NCI-H2171 treated with DMSO at 0.1 percent for 48 hours (cell line): ENCODE measurements at places on chromosomes 6 and 20.

DNA sequence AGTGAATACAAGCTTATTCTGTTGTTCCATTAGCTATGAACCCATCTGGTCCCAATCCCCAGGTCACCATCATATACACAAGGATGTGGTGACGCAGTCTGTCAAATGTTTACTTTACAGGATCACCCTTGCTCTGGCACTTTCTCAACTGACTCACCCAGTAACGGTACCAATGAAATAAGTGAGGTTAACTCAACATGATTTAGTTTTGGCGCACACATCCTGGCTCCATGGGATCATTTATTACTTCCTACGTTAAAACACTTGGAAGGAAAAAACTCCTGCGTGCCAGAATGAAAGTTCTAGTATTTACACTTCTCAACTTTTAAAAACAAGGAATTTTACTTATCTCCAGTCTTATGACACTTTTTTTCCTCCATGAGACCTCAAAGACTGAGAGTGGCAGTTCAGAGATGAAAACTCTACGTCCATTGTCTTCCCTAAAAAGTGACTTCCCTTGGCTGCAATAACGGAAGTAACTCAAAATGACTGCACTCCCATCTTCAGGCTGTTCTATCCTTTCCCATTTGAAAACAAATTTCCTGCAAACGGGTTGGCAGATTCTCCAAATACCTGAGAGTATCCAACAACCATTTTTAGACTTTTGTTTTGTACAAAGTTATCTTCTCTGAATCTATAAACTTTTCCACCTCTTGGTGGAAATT lies 15.9 kb downstream of the AGPAT4 start:
- DNase-seq = peak; percentile 28

DNA sequence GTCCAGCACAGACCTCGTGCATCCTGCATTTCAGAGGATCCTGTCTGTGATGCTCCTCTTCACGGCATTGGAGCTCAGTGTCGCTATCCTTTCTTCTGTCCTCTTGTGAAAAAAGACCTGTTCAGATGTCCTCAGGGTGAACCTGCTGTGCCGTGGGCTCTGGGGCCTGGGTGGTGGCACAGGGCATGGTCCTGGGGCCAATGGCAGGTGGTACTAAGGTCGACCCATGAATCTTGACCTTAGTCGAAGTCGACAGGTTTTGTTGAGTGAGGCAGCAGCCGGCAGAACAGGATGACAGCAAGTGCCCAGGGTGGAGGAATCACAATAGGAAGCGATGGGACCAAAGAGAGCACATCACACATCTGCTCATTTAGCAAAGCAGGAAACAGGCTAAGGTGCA lies 22.0 kb upstream of the MAS1L start:
- no peak for DNase-seq

- no peak for DNase-seq
Measured at GRCh38 chr6:5680095-5680494, 326.6 kb downstream of the NRN1 start.

GRCh38 chr6:169085466-169085865 lies 168.2 kb downstream of the THBS2 start:
- DNase-seq = no peak

DNA sequence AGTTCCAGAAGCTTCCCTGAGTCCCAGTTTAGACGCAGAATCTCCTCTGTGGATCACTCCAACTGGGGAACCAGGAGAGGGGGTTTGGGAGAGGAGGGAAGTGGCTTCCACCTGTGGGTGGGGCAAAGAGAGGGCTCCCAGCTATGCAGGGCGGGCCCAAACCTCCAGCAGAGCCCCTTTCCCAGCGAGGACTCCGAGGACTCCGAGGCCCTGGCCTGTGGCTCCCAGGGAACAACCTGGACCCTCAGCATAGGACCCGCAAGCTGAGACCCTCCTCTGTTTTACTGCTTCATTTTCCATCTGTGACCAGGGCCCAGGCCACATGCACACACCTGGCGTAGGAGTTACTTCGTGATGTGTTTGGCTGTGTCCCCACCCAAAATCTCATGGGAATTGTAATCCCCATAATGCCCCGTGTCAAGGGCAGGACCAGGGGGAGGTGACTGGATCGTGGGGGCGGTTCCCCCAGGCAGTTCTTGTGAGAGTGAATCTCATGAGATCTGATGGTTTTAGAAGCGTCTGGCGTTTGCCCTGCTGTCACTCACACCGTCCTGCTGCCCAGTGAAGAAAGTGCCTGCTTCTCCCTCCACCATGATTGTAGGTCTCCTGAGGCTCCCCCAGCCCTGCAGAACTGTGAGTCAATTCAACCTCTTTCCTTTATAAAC lies 27.9 kb downstream of the NTSR1 start:
- peak; percentile 50 for DNase-seq

DNA sequence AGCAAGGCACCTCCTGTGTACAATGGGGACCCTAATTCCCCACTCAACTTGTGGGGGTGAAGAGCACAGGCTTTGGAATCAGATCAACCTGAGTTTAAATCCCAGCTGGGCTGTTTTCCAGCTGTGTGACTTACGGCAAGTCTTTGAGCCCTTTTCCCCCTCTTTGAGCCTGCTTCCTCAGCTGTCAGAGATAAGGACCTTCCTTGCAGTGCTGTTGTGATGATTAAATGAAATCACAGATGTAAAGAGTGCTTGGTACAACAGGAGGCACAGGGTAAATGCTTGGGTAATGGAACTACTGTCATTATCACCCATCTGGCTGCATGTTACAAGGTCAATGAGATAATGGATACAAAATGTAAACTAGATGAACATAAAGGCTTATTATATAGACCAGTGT lies 3.2 kb downstream of the SNX21 start:
- peak; percentile 65 for DNase-seq

DNA sequence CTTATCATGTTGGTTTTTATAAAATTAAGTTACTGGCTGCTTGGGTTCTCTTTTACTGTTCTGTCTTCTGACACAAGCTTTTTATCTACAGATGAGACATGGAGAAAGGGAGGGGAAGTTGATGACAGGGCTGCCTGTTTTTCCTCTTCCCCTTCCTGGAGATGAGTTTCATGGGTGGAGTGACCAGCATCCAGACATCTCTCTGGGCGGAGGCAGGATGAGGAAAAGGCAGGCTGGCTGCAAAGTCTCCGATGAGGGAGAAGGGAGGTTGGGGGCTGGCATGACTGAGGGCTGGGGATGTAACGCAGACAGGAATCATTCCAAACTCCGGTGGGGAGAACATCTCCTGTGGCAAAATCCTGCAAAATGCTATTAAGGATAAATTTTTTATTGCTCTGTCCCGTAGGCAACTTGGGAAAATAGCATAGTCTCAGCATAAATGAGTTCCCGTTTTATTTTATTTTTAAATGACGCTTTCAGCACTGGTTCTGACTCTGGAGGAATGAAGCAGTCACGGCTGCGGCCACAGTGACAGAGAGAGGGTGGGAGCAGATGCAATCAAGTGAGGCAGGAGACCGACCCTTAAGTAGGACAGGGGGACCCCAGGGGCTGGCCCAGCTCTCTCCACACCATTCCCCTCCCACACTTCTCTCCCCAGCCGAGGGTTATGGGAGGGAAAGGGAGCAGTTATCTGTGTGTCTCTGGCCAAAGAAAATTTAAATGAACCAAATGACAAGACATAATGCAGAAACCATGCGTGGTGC lies 108.8 kb upstream of the PMEPA1 start:
- no peak for DNase-seq

DNA sequence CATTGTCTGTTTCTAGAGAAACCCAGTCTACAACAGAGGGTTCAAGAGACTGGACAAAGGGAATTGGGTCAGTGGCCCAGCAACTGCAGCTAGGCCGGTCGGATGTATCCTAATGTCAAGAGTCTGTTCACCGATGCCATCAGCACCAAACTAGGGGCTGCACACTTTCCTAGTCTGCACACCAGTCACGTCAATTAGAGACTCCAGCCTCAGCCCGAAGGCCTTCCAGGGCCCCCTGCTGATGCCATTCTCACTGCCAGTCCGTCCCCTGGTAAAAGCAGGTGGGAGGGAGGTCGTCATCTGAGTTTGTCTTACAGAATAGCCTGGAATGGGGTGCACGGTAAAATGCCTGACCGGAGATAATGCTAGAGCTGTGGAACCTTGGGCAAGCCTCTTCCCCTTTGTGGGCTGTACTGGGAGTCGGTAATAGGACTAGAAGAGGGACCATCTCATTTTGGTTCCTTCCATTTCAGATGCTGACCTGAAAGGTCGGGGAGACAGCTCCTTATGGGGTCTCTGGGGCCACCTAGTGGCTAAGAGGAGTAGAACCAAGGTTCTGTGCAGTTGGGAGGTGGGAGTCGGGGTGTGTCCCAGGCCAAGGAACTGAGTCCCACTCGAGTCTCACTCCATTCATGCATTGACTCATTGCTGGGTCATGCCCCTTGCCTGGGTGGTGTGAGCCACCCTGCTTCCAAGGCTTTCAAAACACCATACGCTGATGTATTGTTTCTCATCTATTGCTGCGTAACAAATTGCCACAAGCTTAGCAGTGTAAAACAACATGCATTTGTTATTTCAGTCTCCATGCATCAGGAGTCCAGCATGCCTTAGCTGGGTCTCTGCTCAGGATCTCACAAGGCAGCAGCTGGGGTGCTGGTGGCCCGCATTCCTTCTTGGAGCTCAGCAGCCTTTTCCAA lies 5.1 kb downstream of the SOX12 start:
- peak; percentile 69 for DNase-seq

DNA sequence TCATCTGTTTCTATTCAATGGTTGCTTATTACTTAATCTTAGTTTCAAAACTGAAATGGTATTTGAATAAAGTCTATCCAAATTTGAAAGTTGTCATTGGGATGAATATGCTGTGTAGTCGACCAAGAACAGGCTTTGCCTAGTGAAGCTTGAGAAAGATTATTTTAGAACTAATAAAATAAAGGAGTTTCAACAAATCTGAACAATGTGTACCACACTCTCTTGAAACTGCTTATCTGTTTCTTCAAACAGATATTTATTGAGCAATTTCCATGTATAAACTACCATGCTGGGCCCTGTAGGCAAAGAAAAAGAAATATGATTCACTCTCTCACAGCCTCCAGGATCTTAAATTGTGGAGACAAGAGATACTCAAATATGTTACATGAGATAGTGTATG lies 174.4 kb downstream of the OGFRL1 start:
- DNase-seq = no peak

DNA sequence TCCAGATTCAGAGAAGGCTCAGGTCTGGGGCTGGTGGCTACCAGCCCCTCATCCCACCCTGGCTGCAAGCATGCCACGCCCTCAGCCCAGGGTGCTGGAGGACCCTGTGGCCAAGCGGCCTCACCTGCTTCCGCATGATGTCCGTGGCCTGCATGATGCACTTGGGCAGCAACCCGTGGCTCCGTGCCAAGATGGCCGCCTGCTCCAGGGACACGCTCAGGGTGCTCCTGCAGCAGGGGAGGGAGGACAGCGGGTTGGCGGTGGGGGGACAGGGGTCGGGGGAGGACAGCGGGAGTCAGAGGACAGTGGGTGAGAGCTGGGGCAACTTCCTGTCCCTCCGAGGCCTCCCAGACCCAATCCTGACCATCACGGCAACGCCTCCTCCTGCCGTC lies 200.1 kb downstream of the PREX1 start:
- DNase-seq = no peak

DNA sequence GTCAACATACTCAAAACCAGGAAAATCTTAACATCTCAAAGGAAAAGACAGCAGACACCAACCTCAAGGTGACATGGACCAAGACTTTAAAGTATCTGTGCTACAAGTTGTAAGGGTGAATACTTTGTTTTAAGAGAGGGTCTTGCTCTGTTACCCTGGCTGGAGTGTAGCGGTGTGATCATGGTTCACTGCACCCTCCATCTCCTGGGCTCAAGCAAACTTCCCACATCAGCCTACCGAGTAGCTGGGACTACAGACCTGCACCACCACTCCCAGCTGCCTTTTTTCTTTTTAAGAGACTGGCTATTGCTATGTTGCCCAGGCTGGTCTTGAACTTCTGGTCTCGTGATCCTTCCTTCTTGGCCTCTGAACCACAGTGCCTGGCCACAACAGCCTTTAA lies 9.7 kb downstream of the AMD1 start:
- no peak for DNase-seq

- no peak for DNase-seq
Measured at GRCh38 chr6:33198853-33199436, 1.5 kb downstream of the RXRB start.

DNA sequence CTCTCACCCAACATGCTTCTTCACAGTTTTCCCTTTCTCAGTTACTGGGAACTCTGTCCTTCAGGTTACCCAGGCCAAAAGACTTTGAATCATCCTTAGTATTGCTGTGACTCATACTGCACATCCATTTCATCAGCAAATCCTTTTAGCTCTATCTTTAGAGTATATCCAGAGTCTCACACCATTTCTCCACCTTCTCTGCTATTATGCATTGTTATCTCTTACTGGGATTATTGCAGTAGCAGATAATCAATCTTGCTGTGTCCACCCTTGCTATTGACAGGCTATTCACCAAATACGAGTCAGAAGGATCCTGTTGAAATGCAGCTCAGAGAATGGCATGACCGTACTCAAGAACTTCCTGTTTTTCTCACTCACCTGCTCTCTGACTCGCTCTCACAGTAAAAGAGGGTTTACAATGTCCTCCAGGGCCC lies 57.3 kb downstream of the BCKDHB start:
- no peak for DNase-seq

GRCh38 chr20:40953856-40954255 lies 74.8 kb upstream of the TOP1 start:
- DNase-seq = no peak

- DNase-seq = no peak
Measured at GRCh38 chr20:36268440-36269342, 32.4 kb downstream of the AAR2 start.

GRCh38 chr6:90382760-90383159 lies 86.1 kb upstream of the BACH2 start:
- DNase-seq = no peak

- DNase-seq = no peak
Measured at GRCh38 chr6:25874118-25874517, at the start of gene SLC17A3. Gene SLC17A3, minus strand, starts transcription at chr6:25874243. Its CDS starts 5,856 bp downstream, at chr6:25868387.
